ENCODE measurements at places on chromosomes 7 and 10. TPM values are rescaled to one million over a fixed set of nuclear protein-coding genes. Genes with fewer than 3 reads are reported as not detected.

The GATAD1 gene
- 34.7 TPM for total RNA-seq

The FANK1 gene
- 1.4 TPM for total RNA-seq

The C7orf57 gene
- total RNA-seq = not detected

The MYH16 gene
- total RNA-seq = not detected

The PRF1 gene
- total RNA-seq = 4.6 TPM

The AUTS2 gene
- 90.0 TPM for total RNA-seq

The TMEM243 gene
- total RNA-seq = 29.0 TPM

The BBIP1 gene
- total RNA-seq = 32.2 TPM

The OPN1SW gene
- not detected for total RNA-seq

The TEX36 gene
- total RNA-seq = not detected

The PPP1R3C gene
- 1.5 TPM for total RNA-seq

The CHST15 gene
- total RNA-seq = 6.1 TPM

The NRP1 gene
- total RNA-seq = 47.0 TPM

The DCLRE1C gene
- 15.7 TPM for total RNA-seq

The ABCB4 gene
- total RNA-seq = 16.5 TPM

The SFXN2 gene
- total RNA-seq = 37.1 TPM

The SEC61G gene
- total RNA-seq = 142 TPM

DNA sequence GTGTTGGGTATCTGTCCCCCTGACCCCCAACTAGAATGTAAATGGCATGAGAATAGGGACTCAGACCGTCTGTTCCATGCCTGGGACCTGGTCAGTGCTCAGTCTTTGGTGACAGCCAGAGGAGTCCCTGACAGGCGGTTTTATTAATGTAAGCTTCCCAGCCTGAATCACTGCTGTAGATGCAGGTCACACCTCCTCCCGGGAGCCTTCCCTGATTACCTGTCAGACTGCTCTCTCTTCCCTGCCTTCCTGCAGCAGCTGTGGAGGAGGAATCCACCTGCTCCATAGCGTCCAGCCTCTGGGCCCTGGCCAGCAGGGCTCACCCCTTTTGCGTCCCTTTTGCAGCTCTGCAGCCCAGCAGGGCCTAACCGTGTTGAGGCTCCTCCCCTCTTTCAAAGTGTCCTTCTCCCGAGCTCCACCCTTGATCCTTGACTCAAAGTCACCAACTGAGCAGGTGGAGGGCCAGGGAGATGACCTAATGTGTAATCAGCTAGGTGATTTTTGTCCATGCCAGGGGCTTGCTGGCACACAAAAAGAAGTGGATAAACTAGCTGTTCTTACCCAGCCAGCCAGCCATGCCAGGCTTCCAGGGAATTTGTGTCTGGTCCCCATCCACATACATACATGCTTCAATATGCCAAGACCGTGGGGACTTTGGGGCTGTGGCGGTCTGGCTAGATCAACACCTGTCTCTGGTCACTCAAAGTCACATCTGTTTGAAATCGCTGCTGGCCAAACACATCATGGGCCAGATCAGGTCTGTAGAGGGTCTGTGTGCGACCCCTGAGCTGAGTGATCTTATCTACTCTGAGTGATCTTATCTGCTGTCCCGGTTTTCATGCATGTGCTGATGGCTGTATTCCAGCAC lies 195.1 kb downstream of the CCDC3 start:
- no peak for DNase-seq

GRCh38 chr10:109411917-109412316 lies 511.4 kb downstream of the XPNPEP1 start:
- no peak for DNase-seq

GRCh38 chr7:115676080-115676479 lies 354.5 kb downstream of the TFEC start:
- peak; percentile 46 for DNase-seq

DNA sequence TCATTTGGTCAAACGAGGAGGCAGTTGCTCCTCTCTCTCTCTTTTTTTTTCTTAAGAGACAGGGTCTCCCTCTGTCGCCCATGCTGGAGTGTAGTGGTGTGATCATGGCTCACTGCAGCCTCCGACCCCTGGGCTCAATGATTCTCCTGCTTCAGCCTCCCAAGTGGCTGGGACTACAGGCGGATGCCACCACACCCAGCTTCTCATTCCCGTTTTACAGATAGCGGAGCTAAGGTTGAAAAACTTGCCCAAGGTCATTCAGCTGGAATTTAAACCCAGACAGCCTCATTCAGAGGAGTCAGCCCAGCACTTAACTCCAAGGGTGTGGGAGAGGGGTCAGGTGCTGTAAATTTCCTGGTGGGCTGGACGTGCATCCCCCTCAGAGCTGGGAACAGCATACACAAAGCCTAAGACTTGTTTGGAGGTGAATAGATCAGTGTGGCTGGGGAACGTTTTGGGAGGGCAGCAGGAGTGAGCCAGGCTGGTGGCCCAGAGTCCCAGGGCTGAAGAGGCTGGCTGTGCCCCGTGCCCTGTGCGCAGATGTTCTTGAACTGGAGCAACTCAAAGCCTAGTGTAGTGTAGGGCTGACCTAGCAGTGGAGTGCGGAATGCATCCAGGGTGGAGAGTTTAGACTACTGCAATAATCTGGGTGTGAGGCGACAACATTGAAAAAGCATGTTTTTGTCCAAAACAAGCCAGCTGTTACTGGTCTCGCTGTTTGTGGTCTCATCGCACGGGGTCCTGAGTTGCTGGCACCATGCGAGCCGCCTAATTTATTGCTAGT lies 2.3 kb downstream of the HTRA1 start:
- DNase-seq = no peak

GRCh38 chr10:95588025-95588424 lies 26.9 kb upstream of the SORBS1 start:
- DNase-seq = no peak

GRCh38 chr10:6928586-6928985 lies 348.5 kb upstream of the PRKCQ start:
- DNase-seq = no peak

GRCh38 chr7:289209-289755 lies 688 bp upstream of the FOXL3 start:
- DNase-seq = no peak

DNA sequence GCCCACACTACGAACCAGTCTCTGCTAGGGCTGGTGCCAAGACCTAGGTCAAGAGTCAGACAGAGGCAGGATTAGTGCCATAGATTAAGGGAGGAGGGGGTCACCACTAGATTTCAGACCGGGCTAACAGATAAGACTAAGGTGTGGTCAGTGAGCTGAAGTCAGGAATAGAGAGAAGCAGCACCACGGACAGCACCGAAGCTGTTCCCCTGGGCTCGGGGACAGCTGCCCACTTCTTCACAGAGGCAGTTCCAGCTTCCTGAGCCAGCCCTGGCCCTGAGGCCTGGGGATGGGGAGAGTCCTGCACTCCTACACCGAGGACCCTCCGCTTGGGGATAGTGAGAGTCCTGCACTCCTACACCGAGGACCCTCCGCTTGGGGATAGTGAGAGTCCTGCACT lies 11.2 kb upstream of the JAKMIP3 start:
- DNase-seq = no peak

GRCh38 chr7:150514748-150515222 lies at the start of gene GIMAP7:
Gene GIMAP7, plus strand, starts transcription at chr7:150514872. Its CDS starts 5,103 bp downstream, at chr7:150519975.
- peak; percentile 73 for DNase-seq

DNA sequence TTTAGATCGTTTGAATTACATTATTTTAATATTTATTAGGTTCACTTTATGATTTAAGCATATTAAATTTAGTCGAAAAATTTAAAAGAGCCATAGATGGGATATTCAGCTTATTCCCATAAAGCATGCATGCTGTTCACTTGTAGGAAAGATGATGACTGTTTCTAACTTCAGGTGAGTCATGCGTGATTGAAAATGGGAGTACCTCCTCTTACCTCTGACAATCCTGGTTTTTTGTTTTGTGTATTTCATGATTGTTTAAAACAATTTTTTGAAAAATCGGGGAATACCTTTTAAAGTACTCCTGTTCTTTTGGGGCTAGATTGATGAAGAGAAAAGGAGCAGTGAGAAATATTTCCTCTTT lies 1.4 kb downstream of the TNKS2 start:
- DNase-seq = no peak

GRCh38 chr10:70655316-70655715 lies 17.0 kb upstream of the ADAMTS14 start:
- DNase-seq = no peak

DNA sequence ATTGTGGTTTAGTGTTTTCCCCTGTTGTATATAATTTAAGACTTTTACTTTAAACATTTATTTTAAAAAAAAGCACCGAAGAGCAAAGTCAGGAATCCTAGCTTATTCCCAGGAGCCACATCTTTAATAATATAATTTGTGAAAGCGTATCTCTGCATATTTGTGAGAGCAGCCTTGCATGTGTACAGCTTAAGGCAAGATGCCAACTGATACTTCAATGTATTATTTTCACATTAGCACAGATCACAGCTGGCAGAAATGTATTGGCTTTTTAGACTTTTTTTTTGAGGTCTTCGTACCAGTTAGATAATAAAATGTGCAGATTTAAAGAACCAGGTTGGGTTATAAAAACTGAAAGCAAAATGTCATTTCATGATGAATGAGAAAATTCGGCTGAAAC lies 845.7 kb upstream of the POT1 start:
- no peak for DNase-seq

DNA sequence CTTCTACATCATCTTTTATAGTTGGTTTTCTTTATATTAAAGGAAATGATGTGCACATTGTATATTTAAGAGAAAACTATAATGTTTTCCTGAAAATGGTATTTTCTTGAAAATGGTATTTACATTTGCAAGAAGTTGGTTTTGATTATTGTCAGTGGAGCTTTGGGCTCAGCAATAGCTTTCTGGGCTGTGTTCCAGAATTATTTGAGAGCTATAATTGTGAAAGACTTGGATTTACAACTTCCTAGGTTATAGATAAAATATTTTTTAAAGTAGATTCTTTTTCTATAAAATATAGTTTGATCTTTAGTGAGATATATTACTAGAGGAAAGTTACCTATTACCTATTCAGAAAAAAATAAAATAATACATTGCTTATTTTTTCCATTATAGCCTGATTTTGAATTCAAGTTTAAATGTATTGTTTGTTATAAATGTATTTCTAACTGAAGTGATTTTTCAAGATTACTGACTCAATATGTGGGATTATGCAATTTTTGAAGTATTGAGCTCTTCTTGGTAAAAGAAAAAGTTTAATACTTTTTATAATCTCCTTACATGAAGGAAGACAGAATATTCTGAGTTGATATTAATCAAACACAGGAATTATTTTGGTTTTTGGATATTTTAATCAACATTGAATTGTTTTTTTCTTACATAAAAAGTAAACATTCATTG lies 20.2 kb downstream of the GNAI1 start:
- no peak for DNase-seq

GRCh38 chr7:22653951-22654350 lies 73.0 kb upstream of the IL6 start:
- no peak for DNase-seq

DNA sequence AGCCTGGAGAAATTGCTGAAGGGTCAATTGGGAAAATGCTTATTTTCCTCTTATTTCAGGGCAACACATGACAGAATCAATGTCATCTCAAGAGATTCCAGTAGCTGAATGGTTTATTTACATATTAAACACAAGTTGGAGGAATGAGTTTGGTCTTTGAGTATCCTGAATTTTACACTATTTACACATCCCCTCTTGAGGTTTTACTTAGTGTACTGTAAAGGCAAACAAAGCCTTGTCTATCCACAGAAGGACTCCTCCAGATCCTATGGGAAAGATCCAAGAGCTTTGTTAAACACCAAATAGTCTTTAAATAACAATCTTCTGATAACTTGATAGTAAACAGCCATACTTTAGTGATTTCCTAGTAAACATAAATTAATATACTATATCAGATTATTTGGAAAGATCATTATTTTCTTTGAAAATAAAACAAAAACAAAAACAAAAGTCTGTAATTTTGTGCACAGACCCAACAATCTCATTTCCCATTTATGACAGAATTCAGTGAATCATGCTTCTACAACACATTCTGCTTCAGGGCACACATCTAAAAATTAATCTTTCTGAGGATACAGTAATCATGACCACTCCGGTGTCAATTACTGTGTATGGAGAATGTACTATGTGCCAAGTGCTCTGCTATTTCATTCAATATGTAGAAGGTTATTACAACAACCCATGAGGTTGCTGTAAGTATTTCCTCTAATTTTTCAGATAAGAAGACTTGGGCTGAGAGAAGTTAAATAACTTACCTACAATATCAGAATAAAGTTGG lies 575.0 kb upstream of the LRRTM3 start:
- DNase-seq = no peak

- DNase-seq = no peak
Observed at GRCh38 chr7:90455163-90456030, 14.0 kb upstream of the PTTG1IP2 start.

- no peak for DNase-seq
Observed at GRCh38 chr10:3336673-3337293, 164.2 kb upstream of the PITRM1 start.

GRCh38 chr7:39946693-39947092 lies 3.4 kb upstream of the CDK13 start:
- DNase-seq = no peak

DNA sequence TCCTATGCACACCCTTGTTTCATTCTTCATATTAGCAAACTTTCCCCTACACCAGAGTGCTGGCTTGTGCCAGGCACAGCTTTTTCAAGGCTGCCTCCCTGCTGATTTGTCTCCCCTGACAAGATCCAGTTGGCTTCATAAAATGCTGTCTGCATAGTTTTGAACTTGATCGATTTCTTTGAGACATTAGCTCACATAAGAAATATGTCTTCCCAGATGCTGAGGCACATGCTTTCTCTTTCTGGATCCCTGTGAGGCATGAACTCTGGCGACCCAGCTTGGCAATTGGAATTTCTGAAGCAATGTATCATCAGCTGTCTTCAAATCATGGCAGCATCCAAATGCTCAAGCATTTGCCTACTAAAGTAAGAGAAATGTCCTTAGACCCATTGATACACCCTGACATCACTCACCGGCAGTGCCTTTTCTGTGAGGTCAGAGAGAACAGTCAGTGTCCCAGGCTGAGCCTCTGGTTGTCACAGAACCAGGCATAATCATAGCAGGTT lies 616.4 kb upstream of the GHITM start:
- no peak for DNase-seq

GRCh38 chr7:80278737-80279136 lies 144.1 kb downstream of the GNAI1 start:
- DNase-seq = no peak

GRCh38 chr7:73769481-73770001 lies 529 bp downstream of the CLDN3 start:
- no peak for DNase-seq

DNA sequence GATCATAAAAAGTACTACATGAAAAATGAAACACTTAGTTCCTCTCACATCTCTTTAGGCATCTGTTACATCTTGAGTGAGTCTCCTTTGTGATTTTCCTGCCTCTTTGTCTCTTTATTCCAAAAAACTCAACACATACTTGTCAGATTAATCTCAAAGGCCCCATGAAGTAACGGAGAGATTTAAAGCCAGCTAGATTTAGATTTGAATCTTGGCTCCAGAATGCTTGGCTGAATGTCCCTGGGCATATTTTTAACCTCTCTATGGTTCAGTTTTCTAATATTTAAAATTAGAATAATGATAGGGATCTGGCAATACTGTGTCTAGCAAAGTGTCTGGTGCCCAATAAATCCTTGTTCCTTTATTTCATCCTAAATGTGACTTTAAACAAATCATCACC lies 140.0 kb downstream of the DGKB start:
- no peak for DNase-seq

GRCh38 chr10:72386916-72387586 lies 32.3 kb upstream of the DNAJB12 start:
- no peak for DNase-seq

GRCh38 chr7:40629891-40630290 lies 495.1 kb downstream of the SUGCT start:
- DNase-seq = no peak

Data from Peyer's patch (tissue), 4 donors.